ENCODE measurements at places on chromosomes 11 and 22.
A peak's percentile ranks its signal among the peaks of the same experiment; 100 is the strongest.

- no peak for DNase-seq
Observed at GRCh38 chr11:132646890-132647289, 885.4 kb downstream of the OPCML start.

- DNase-seq, result no peak
Observed at GRCh38 chr11:43983221-43983810, 40.9 kb downstream of the C11orf96 start.

GRCh38 chr11:68942751-68943271, 38.0 kb downstream of the MRGPRD start:
- no peak for DNase-seq

DNA sequence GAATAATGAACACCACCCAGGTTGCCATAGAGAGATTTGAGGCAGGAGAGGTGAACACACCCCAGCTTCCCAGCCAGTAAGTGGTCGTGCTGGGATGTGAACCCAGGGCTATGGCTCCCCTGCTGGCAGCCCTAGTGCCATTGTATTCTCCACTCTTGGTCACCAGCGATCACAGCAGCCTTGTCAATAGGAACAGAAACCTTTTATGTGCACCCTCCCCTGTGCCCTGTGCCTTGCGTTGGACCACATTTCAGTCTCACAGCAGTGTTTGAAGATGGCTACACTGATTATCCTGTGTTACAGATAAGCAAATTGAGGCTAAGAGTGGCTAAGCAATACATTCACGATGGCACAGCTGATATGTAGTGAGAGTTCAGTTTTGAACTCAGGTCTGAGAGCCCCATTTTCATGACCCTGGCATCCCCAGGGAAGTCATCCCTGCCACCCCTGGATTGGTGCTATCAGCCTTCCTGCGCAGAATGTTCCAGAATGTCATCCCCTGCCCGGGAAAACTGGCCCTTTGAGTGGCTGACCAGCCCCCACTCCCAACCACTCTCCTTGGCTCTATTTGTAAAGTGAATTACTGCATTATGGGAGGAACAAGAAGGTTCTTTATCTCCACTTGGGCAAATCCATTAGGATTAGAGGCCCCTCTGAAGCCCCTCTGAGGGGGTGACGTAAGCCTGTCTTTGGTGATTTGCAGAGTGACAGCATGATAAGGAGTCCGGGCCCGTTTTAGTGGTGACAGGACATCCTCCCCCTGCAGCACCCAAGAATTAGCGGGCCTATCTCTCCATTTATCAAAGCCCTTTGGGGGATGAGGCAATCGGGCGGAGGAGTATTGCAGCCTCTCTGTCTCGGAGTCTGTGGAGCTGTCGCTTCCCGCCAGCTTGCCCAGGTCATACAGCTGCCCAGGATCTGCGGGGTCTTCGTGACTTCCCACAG, 30.9 kb downstream of the SMIM38 start:
- DNase-seq, result no peak

- no peak for DNase-seq
Observed at GRCh38 chr11:46741600-46742484, 22.8 kb downstream of the F2 start.

GRCh38 chr11:76672431-76673175, 2.1 kb upstream of the LRRC32 start:
- peak; percentile 16 for DNase-seq

DNA sequence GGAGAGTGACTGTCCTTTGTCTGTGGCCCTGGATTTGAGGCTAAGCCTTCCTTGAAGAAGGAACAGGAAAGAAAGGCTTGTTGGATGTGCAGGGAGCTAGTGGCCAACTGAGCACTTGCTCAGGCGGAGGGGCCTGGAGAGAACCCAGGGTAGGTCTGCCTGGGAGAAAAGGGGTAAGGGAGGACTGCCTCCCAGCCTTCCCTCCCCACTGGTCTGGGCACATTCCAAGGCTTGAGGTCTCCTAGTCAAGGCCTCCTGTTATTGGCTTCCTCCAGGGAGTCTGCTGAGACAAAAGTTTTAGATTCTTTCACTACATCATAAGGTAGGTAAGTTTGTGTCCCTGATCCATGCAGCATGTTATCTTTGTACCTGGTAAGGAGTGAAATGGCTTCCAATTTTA, 15.2 kb downstream of the KCNQ1OT1 start:
- no peak for DNase-seq

DNA sequence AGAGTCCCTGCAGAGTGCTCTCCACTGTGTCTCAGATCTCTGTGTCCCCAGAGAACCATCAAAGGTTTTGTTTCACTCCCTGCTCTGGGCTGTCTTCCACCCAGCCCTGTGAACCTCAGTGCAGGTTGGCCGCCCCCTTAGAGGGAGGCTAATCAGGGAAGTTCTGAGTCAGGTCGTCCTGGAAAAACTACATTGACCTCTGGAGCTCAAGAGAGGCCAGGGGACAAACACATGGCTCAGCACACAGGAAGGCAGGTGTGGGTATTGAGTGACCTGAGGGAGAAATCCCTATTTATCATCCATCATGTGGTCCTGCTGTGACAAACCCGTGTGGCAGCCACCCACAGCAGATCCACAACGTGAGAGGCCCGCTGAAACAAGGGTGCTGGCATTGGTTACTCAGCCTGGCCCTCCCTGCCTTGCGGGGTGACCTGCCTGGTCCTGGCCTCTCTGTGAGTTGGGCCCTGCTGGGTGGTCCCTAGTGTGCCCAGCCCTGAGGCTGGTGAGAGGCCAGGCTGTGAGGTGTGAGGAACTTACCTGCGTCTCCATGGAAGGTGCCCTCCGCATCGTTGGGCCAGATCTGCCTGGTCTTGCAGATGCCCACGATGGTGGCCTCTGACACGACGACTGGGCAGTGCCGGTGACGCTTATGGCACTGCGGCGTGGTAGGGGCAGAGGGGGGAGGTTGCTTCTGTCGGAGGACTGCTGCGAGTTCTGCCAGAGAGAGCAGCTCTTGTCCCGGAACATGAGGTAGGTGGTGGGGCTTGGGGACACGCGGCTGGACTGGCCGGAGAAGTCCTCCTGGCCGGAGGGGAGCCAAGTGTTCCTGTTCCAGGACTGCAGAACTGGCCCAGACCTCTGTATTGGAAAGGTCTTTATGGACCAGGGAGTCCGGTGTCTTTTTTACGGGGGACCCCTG, 669 bp upstream of the BCR start:
- no peak for DNase-seq

- DNase-seq, result peak; percentile 32
Observed at GRCh38 chr11:75815345-75816168, 547 bp downstream of the UVRAG start.

GRCh38 chr11:1821562-1821961, 13.2 kb upstream of the SYT8 start:
- no peak for DNase-seq

DNA sequence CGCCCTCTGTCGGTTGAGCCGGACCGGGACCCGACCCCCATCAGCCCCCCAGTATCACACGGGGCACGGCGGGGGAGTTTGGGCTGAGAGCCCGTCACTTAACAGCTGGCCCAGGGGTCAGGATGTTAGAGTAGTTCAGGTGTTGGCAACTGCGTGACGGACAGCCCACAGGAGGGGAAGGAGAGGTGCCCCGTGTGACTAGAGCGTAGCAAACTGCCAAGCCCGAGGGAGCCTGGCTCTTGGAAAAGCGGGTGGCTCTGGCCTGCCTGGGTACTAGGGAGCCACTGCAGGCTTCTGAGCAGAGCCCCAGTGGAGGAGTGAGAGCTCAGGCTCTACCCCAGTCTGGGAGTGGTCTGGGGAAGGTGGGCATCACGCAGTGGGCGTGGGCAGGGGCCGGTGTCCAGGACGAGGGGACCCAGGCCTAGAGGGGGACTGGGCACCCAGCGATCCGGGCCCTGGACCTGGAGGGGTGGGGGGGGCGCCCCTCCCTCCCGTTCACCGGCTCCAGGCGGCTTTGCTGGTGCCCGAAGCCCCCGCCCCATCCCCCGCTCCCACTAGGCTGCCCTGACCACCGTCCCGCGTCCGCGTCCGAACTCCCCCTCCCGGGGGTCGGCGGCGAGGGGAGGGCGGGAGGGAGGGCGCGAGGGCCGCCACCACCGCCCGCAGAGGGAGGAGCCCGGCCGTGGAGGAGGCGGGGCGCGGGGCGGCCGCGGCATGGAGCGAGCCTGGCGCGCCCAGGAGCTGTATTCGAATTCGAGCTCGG, 24.4 kb downstream of the SHANK3 start:
- no peak for DNase-seq

DNA sequence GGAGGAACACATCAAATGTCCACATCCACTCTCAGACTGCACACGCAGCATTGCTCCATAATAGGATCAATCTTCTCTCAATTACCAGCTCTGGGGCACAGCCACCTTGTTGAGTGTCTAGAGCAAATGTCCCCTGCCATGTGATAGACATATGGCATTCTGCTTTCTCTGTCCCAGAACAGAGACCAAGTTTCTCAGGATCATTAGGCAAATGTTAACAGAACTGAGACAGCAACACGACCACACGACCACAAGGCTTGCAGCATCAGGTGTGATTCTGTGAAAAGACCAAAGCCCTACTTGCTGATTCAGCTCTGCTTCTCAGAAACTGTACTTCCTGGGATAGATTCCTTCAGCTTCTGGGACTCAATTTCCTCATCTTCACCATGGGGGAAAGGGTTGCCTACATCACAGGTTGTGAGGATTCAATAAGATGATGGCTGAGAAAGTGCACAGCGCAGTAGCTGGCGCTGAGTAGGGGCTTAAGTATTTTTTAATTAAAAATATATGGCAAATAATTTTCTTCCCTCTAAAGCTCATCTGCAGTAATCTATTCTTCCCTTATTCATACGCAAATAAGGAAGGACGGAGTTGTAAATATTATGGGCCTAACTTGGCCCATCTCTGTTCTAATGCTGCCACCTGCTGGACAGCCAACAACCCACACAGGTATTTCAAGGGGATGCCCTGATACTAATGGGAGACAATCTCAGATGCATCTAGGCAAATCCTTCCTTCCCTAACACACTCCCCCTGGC, 54.3 kb upstream of the USP47 start:
- DNase-seq, result peak; percentile 58

DNA sequence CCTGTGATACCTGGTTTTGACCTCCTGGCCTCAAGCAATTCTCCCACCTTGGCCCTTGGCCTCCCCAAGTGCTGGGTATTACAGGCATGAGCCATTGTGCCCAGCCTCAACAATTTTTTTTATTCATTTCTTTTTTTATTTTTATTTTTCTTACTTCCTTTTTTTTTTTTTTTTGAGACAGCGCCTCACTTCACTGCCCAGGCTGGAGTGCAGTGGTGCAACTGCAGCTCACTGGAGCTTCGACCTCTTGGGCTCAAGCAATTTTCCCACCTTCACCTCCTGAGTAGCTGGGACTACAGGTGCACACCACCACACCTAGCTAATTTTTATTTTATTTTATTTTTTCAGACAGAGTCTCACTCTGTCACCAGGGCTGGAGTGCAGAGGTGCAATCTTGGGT, 25.5 kb upstream of the CECR2 start:
- DNase-seq, result no peak

- no peak for DNase-seq
Observed at GRCh38 chr11:65412271-65413076, 10.1 kb upstream of the NEAT1 start.

GRCh38 chr22:31899669-31900068, 44.7 kb upstream of the YWHAH start:
- DNase-seq, result no peak

DNA sequence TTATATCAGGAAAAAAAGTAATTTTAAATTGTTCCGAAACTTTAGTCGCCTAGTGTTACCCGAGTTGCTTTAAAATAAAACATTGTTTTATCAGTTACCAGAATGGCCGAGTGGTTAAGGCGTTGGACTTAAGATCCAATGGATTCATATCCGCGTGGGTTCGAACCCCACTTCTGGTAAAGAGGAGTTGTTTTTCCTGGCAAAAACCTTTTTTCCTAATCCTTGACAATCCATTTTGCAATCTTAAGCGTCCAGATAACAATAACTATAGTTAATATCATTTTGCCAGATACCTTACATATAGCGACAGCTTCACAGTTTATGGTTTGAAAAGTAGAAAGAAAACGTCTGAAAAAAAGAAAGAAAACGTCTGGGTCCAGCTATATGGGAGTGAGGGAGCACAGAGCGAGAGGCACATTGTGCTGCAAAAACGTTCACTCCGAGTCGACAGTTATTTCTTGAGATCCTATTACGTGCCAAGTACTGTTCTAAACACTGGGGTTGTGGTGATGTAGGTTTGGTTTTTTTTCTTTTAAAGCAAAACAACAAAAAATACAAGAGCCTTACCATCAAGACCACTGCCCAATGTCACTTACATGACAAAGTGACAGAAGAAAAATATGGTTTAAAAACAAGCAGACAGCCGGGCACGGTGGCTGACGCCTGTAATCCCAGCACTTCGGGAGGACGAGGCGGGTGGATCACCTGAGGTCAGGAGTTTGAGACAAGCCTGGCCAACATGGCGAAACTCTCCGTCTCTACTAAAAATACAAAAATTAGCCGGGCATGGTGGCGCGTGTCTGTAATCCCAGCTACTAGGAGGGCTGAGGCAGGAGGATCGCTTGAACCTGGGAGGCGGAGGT, 40.6 kb downstream of the OR4D9 start:
- DNase-seq, result no peak

GRCh38 chr11:119608781-119609180, 120.2 kb downstream of the NECTIN1 start:
- DNase-seq, result no peak

DNA sequence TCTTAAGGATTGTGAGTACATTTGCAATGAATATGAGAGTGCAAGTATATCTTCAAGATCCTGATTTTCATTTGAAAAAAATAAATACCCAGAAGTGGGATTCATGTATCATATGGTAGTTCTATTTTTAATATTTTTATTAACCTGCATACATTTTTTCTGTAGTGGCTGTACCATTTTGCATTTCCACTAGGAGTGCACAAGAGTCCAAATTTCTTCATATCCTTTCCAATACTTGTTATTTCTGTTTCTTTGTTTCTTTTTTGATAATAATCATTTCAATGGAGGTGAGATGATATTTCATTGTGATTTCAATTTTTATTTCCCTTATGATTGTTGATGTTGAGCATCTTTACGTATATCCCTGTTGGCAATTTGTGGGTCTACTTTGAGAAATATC, 759.8 kb upstream of the CNTN5 start:
- DNase-seq, result no peak

DNA sequence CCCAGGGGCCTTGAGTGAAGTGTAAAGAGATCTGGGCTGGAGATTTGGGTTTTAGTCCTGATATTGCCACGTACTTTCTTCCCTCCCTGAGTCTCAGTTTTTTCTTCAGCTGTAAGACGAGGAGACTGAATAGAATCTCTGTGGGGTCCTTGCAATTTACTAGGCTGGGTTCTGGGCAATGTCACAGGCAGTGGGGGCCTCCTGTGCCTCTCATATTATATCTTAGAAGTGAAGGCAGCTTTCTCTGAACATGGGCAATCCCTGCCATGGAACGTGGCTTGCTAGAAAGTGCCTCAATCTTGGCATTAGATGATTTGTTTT, 62.0 kb upstream of the PTPRJ start:
- DNase-seq, result no peak

GRCh38 chr11:584287-584686, 8.0 kb downstream of the PHRF1 start:
- no peak for DNase-seq

DNA sequence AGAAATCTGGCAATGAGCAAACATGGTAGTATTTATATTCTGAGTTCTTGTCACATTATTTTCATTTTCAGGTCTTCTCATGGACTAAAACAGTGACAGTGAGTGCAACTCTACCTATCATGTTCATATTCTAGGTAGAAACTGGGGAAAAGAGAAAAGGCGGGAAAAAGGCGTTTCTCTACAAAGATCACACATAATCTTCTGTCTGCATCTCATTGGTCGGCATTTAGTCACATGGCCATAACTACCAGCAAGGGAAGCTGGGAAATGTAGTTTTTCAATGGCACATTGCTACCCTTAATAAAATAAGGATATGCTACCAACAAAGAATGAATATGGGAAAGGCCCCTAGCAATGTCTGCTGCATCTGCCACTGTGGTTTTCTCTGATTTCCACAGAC, 57.6 kb upstream of the B3GAT1 start:
- no peak for DNase-seq

GRCh38 chr11:109553284-109553683, 131.3 kb downstream of the C11orf87 start:
- no peak for DNase-seq

Data from stimulated activated CD4-positive, alpha-beta T cell treated with anti-CD3 and anti-CD28 coated beads, Interleukin-1b, Interleukin-23, amount 100 ng/mL, for 48 hours (primary cell).